ENCODE measurements at places on chromosomes 4 and X.

GRCh38 chr4:146507632-146508031 lies 14.1 kb downstream of the SLC10A7 start:
- no peak for DNase-seq

- no peak for DNase-seq
Observed at GRCh38 chr4:6988016-6988715, 55.0 kb upstream of the TADA2B start.

- DNase-seq: no peak
Observed at GRCh38 chrX:9269134-9269533, 195.7 kb upstream of the TBL1X start.

- DNase-seq: no peak
Observed at GRCh38 chr4:42428036-42428435, 30.7 kb downstream of the SHISA3 start.

DNA sequence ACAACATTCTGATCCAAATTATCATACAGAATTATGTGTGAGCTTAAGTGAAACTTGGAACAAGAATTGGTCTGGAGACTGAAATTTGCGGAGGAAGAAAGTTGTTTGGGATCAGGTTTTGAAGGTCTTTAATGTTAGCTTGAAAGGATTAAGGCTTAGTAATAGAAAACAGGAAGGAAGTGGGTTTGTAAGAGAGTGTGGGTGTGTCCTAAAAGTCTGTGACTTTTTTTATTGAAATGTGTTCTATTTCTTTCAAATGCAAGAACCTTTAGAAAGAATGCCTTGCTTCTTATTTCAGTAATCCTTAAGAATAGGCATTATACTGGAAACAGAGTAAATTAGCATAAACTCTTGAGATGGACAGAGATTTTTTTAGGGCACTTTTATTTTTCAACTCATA lies 198.0 kb downstream of the GALNTL6 start:
- DNase-seq: no peak

DNA sequence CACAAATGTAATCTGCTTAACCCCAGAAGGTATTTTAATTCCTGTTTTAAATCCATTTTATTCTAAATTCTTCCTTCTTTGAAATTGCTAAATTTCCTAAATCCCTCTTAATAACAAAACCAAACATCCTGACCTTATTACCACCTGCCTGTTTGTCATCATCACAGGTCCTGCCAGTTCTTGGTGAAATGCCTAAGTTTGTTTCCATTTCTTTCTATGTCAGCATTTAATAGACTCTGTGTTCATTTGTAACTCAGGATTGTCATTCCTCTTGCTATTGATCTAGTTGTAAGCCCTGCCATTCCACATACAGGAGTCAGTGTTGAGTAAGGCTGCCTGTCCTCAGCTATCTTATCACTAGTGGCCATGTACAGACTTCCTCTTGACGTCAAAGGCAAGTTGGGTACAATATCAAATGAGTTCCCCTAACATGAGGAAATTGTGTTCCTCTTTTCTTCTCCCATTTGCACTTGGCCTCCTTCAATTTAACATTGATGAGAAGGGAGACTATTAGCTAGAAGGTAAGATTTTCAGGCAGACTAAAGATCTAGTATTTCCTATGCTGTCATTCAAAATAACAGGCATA lies 440.1 kb downstream of the AFF2 start:
- DNase-seq: no peak

GRCh38 chrX:118823263-118824172 lies at the start of gene ZCCHC12:
TSS of gene ZCCHC12 (plus strand) at chrX:118823824. CDS start at chrX:118825245, 1,421 bp downstream.
- DNase-seq: peak; percentile 19

DNA sequence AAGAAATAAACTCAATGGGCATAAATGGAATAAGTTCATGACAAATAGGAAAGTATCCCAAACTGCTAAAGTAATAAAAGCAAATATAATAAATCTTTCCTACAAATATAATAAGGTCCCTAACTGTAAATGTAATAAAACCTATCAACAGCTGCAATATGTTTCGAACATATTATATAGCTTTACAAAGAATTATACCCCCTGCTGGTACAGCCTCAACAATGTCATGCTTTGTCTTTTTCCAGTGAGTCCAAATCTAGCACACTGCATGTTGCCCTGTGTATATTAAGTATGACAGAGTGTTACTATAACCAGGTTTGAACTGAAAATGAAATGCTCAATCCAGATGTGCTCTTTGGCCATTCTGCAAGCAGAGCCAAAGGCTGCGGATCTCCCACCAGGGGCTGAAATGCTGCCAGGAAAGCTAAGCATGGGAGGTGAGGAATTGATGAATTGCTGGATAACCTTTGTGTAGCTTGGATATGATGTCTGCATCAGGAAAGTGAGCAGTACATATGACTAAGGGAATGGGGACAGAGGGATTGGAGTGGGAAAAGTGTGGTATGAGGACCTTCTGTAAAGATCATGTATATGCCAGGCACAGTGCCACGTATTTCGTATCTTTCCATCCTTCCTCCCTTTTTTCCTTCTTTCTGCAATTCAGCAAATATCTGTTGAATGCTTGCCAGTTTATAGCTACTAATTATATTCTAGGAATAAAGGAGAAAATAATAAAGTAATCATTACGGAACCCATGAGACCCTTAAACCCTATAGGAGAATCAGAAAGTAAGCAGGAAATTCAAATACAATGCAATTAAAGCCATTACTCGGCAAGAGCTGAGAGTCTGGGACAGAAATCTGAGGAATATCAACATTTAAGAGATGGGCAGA lies 954.6 kb upstream of the LCORL start:
- no peak for DNase-seq

DNA sequence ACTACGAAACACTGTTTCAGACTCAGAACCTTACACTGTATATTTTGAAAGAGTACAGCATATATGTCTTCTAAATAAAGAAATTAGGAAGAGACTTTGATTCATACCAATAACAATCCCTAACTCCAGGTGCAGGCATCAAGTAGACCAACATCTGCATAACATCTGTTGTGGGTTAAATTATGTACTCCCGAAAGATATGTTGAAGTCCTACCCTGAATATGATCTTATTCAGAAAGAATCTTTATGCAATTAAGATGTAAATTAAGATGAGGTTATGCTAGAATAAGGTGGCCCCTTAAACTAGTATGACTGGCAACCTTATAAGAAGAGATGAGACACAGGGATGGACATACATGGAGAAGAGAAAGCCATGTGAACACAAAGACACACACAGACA lies 117.9 kb downstream of the INPP4B start:
- DNase-seq: no peak

DNA sequence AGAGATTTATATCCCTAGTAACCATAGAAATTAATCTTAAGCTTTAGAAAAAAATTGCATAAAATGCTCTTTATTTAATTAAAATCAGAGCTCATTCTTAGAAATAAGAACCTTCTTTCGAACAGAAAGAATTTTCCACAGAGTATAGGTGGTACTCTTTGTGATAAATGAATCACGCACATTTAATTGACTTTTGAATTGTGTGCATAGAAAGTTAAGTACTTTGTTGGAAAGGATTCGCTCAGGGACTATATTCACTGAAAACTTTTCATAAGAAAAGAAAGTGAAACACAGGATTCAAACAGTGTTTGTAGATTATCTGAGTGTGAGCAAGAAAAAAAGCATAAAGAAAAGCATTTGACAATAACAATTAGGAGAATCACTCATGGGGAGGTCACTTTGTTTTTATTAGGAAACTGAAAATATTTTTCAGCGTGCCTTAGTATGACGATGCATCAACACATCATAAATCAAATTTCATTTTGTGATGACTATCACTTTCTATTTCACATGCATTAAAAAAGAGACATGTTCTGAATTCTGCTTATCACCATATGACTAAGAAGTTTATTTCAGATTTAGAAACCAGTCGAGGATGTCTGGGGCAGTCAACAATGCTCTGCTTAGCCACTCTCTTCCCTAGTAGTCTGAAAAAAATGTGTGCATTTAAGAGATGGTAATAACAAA lies 49.5 kb downstream of the STX18 start:
- no peak for DNase-seq

DNA sequence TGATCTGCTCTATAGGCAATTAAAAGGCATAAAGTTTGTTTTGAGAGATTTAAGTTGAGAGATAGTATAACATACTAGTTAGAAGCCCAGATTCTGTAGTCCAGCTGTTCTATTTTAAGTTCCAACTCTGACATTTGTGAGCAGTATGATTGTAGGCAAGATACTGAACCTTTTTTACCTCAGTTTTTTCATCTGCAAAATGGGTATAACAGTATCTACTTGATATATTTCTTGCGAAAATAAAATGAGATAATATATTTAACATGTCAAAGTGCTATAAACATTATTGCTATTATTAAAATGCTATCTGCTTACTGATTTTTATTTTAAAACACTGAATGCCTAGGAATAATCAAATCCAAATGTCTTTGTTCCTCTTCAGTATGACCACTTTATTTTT lies 19.2 kb downstream of the TMPRSS11F start:
- DNase-seq: no peak

DNA sequence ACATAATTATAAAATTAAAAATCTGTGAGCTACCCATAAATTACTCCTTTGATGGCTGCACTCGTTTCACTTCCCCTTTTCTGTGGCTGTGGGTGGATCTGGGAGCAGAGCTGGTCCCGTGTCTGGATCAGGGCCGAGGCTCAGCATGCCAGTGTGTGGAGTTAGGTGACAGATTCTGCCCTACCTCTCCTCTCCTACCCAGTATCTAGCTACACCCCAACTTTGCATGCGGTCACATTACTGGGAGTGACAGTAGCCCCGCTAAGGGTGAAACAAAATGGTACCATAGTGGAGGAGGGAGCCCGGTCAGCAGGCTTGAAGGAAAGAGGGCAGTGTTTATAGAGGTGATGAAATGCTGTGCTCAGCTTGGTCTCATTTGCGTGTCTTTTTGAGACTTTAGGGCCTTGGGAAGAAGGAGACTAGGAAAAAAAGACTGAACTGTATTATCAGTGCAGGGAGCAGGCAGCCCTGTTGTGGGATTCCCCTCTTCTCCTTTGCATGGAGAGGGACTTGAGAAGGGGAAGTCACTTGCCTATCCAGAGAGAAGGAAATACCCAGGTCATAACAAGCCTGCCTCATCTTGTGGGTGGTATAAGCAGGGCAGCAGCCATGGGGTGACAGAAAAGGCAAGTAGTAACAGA lies 48.4 kb downstream of the ARHGAP10 start:
- DNase-seq: no peak

DNA sequence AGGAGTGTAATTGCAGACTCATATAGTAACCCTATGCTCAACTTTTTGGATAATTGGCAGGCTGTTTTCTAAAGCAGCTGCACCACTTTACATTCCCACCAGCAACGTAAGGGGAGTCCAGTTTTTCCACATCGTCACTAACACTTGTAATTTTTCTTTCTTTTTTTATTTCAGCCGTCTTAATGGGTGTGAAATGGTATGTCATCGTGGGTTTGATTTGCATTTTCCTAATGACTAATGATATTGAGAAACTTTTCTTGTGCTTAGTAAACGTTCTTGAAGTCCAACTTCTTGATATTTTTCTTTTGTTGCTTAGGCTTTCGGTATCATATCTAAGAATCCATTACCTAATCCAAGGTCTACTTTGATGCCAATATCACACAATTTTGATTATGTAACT lies 95.3 kb upstream of the IL1RAPL1 start:
- no peak for DNase-seq

- no peak for DNase-seq
Observed at GRCh38 chr4:96016634-96017299, 176.9 kb downstream of the PDHA2 start.

DNA sequence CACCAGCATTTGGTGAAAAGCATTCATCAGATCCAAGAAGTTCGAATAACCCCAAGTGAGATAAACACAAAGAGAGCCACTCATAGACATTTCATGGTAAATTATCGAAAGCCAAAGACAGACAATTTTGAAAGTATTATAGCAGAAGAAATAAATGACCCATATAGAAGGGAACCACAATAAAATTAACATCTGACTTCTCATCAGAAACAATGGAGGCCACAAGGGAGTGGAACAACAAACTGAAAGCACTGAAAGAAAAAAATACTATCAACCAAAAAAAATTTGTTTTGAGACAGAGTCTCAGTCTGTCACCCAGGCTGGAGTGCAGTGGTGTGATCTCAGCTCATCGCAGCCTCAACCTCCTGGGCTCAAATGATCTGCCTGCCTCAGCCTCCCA lies 12.3 kb downstream of the DUSP9 start:
- DNase-seq: no peak

DNA sequence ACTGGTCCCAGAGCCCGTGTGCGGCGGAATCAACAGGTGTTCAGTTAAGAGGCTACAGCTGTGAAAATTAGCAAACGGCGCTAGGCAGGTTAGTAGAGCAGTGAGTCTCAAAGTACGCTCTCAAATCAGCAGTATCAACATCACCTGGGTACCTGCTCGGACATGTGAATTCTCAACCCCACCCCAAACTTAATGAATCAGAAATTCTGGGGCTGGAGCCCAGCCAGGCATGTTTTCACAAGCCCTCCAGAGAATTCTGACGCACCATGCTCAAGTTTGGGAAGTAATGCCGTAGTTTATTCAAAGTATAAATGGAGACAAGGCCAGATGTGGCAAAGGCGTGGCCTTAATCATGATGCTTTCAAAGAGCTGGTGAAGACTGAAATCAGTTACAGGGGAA lies 58.2 kb upstream of the PTCHD1 start:
- no peak for DNase-seq

DNA sequence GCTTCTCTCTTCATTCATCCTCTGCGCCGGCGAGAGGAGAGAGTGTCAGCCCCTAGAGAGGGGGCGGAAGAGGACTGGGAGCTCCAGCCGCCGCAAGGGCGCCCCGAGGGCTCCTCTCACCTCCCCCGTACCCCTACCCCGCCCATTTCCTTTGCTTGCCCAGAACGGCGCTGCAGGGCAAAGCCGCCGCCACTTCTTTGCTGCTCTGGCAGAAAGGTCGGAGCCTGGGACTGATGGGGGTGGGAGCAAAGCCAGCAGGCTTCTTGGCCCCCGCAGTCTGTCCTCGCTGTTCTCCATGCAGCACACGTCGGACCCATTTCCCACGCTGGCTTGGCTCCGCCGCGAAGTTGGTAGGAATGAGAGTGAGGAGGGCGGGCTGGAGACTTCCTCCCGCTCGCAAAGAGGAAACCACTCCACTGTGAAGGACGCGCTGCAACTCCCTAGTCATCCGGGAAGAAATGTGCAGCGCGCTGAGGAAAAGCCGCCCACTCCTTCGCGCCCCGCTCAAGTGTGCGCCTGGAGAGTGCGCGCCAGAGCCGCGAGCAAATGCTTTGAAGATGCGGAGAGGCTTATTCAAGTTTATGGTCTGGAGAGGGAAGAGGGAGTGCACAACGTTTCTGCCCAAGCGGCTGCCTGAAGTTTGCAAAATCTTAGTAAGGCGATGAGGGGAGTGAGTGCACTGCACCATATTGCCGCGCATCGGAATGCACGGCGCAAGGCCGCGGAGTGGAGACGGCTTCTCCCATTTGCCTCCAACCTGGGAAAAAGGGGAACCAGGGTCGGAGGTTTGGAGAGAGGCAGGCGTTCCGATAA lies 2.8 kb upstream of the PCDH7 start:
- DNase-seq: peak; percentile 30

DNA sequence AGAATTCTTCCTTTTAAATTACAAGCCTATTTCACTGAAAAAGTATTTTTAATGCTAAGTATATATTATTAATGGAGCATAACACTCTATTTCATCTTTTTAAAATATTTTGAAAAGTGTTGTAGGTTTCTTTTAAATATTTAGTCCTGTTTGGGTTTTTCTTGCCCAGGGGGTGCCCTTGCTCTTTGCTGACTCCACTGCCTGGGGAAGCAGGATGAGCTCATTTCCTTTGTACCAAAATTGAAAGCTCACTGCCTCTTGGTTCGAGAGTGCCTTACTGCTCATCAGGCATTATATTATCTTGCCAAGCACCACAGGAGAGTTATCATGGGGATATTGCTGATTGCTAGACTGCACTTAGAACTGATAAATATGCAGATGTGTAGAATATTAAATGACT lies 819.2 kb downstream of the PCDH18 start:
- no peak for DNase-seq

All from activated CD4-positive, alpha-beta T cell treated with anti-CD3 and anti-CD28 coated beads, Interleukin-2, amount 10 ng/mL, durations not matched to agents 7 days and 5 days (primary cell).